Activated T-cell treated with anti-CD3 and anti-CD28 coated beads for 24 hours (primary cell): ENCODE measurements at places on chromosomes 6 and 20.

GRCh38 chr20:45850926-45851325, 6.3 kb downstream of the ACOT8 start:
- DNase-seq = no peak

DNA sequence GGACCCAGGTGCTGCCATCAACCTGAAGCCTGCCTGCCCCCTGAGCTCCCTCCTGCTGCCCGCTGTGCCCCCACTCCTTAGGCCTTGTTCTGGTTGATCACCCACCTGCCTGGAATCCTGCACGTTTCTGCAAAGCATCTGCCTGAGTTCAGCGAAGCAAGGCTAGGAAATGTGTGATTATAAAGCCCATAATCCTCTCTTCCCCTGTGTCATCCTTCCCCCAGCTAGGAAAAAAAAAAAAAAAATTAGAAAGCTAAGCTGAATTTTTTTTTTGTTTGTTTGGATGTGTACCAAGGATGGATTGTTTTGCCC, 93.2 kb downstream of the FOXA2 start:
- DNase-seq = no peak

- DNase-seq = no peak
Observed at GRCh38 chr6:154503658-154504057, 6.8 kb downstream of the CNKSR3 start.

DNA sequence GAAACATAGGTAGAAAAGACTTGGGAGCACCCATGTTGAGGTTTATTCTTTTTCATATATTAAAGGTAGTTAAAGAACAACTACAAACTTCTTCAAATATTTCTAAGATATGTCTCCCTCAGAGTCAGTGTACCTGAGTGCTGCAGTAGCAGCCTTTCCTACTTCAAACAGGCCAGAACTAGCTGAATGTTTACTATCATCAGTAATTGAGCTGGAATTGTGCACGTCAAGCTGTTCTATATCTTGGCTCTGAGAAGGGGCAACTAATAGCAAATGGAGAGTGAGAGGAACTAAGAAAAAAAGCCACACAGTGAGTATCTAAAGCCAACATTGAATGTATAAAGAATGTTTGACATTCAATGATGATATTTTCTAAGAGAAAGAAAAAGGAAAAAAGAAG, 21.7 kb downstream of the MTCL3 start:
- DNase-seq = no peak

- DNase-seq = no peak
Observed at GRCh38 chr6:5084781-5085647, at the start of gene PPP1R3G. PPP1R3G (plus strand) TSS chr6:5085341; CDS start chr6:5085486, 145 bp downstream.

- no peak for DNase-seq
Observed at GRCh38 chr20:45163083-45163803, 11.5 kb upstream of the PI3 start.

DNA sequence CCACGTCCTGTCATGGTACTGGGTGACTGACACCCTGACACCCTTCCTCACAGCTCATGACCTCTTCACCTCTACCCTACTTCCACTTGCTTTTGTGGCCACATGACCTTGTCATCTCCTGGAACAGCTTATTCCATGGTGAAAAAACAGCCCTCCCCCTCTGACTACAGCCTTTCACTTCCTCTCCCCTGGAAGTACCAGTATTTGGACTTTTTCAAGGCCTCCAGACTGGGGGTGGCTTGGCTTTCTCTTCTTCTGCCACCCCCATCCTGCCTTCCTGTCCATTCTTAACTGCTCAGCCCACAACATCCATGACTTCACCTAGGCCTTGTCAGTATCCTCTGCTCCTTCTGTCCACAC, 168.4 kb downstream of the CARMIL1 start:
- no peak for DNase-seq

DNA sequence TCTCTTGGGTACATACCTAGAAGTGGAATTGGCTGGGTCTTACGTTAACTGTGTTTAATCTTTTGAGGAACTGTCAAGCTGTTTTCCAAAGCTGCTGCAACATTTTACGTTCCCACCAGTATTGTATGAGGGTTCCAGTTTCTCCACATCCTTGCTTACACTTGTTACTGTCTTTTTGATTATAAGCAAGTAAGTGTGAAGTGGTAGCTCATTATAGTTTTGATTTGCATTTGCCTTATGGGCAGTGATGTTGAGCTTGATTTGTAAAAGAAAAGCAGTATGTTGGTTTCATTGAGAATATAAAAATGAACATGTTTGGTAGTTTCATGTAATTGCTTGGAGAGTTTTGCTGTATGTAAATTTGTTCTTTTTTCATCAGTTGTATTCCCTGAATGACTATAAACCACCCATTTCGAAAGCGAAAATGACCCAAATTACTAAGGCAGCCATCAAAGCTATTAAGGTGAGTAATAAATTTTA, 40.4 kb downstream of the SCAF8 start:
- no peak for DNase-seq

GRCh38 chr6:113920663-113921267, 50.2 kb downstream of the HDAC2 start:
- DNase-seq = no peak

GRCh38 chr6:16503970-16504415, 257.3 kb downstream of the ATXN1 start:
- DNase-seq = no peak

DNA sequence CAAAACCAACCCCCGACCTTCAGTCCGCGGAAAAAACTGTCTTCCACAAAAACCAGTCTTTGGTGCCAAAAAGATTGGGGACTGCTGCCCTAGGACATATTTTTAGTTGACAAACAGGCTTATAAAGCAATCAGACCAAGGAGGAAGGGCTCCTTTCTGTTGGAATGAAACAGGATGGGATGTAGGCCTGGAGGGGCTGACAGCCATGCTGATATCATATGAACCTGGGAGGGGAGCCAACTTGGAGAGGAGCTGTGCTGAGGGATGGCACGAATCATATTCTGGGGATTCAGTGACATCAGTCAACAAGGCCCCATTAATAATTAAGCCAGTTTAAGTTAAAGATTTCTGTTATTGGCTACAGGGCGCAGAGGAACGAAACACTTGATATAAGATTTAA, 225.4 kb upstream of the TSHZ2 start:
- DNase-seq = no peak

GRCh38 chr6:154504102-154504501, 6.4 kb downstream of the CNKSR3 start:
- DNase-seq = no peak

DNA sequence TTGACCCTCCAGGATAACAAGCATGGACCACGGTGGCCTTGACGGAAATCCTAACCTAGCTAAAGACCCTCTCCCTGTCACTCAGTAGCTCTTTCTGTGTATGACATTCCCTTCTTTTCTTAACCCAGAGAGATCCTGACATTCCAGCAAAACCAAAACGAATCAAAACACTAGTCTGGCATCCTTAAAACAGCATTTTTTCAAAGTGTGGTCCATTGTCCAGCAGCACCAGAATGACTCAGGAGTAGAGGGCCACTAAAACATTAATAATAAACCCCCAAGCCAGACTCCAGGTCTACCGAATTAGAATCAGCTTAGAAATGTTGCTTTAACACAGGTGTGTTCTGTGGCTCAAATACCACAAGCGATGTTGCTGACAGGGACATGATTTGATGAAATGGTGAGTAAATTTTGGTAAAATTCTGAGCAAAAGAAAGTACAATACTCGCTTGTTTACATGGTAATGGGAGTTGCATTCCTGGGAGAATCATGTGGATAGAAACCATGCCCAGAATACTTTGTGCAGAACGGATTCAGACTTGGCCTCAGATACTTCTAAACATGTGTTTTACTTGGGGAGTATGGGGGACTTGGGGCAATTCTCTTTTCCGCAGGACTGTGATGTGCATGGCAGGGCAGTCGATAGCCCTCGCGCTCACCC, 174.2 kb upstream of the KCNG1 start:
- DNase-seq = no peak

- DNase-seq = no peak
Observed at GRCh38 chr6:72813807-72814596, 192.1 kb downstream of the KCNQ5 start.

GRCh38 chr6:33673851-33674250, 37.6 kb downstream of the UQCC2 start:
- no peak for DNase-seq

DNA sequence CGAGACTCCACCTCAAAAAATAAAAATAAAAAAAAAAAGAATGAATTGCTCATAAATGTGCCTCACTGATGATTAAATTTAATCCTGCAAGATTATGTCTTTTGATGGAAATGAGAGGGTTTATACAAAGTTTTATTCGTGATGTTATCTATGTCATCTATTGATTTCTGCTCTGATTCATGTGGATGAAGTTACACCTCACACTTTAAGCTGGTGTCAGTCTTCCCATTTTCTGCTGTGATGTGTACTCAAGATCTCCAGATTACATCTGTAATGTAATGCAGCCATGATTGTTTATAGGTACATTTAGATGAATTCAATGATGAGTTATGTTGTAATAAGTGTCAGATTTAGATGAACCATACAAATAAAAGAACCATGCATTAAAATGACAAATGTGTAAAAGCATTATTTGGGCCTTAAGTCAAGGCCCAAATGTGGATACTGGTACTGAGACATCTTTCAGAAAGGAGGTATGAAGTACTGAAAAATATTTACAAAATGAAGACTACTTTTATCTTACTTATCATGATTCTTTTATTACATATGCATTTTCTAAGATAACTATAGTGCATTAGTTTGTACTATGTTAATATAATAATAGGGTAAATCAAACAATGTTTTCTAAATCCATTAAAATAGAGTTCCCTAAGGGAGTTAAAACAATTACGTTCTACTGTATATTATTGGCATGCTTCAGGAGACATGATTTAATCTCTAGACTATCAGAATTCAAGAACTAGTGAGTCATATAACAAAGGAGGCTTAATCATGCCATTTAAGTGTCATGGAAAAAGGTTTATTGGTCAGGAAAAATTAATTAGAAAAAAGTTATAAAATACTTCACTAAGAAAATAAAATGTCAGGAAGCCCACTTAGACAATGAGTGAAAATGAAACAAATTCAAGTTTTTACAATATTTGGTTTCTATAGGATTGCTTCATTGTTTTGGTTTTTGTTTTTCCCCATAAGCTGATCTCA, 34.5 kb downstream of the HCRTR2 start:
- DNase-seq = no peak

- DNase-seq = no peak
Observed at GRCh38 chr6:7671581-7671980, 54.3 kb upstream of the BMP6 start.

- DNase-seq = no peak
Observed at GRCh38 chr20:53718142-53719021, 124.7 kb upstream of the ZNF217 start.

DNA sequence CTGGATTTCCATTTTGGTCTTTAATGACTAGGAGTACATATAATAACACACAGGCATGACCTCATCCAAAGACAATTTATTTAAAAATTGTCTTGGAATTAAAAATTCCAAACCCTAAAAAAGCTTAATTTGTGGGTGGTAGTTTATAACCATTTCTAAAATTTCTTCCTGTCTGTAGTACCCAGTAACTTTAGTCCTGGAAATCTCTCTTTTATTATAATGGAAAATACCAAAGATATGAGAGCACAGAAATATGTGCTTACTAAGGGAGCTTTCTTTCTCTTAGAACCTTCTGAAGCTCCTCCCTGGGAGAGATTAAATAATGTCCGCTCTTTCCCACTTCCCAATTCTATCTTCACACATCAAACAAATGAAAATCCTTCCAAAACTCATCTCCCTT, 70.5 kb upstream of the PRL start:
- no peak for DNase-seq

DNA sequence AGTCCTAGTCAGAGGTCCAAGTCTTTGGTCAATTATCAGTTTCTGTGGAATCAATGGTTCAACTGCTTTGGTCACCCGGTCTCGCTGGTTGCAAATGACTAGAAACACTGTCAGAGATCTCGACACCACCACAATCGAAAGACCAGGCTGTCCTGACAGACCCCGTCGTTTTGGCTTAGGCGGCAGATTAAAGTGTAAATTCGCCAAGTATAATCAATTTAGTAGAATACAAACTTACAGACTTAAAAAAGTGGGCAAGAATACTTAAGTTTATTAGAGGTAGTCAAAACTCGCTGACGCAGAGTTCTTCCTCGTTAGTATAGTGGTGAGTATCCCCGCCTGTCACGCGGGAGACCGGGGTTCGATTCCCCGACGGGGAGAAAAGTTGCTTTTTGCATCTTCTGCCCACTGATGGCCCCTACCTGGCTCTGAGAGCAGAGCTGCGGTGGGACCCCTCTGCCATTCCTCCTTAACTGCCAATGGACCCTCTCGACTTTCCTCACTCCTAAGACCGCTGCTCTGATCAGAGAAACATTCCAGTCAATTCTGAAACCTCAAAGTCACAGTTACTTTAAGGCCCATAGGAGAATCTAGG, 30.6 kb upstream of the ZNF184 start:
- DNase-seq = peak; percentile 79

GRCh38 chr6:80249897-80250296, 143.4 kb downstream of the BCKDHB start:
- DNase-seq = no peak

DNA sequence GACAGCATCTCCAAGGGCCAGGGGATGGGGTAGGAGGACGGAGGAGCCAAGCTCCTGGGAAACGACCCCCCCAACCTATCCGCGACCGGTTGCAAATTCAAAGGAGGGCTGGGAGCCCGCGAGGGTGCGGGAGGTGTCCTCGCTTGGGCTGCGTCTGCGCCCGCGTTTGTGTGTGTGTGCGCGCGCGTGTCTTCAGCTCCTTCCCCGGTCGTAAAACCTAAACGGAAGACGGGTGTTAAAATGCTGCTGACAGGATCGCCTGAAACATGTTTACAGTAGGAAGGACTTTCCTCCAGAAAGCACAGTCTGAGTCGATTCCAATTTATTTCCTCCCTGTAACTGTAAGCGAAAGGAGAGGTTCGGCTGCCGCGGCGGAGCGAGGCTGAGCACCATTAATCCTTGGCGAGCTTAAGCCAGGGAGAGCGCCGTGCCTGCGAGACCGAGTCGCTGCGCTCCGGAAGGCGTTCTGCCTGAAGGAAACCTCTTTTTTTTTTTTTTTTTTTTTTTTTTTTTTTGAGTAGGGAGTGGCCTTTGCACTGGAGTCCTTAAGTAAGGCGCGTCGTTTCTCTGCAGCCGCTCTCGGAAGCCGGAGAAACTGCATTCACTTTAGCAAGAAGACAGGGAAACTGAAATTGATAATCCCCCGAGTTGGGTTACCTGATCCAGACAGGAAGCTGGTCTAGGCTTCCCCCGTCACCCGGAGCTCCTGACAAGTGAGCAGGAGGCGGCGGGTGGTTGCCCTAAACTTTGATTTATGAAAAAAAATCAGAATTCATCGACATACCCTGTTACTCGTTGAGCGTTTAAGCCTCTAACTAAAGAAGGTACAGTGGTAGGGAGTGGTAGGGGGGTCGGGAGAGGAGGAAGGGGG, 4.8 kb upstream of the SOX4 start:
- DNase-seq = peak; percentile 8
